ENCODE measurements at places on chromosomes 3 and 15. TPM values are rescaled to one million over a fixed set of nuclear protein-coding genes. Genes with fewer than 3 reads are reported as not detected.
A peak's percentile ranks its signal among the peaks of the same experiment; 100 is the strongest.

- DNase-seq, result no peak
Measured at GRCh38 chr3:62211675-62212429, 161.5 kb downstream of the FEZF2 start.

- DNase-seq, result no peak
Measured at GRCh38 chr3:138678086-138678485, 69.5 kb downstream of the FAIM start.

DNA sequence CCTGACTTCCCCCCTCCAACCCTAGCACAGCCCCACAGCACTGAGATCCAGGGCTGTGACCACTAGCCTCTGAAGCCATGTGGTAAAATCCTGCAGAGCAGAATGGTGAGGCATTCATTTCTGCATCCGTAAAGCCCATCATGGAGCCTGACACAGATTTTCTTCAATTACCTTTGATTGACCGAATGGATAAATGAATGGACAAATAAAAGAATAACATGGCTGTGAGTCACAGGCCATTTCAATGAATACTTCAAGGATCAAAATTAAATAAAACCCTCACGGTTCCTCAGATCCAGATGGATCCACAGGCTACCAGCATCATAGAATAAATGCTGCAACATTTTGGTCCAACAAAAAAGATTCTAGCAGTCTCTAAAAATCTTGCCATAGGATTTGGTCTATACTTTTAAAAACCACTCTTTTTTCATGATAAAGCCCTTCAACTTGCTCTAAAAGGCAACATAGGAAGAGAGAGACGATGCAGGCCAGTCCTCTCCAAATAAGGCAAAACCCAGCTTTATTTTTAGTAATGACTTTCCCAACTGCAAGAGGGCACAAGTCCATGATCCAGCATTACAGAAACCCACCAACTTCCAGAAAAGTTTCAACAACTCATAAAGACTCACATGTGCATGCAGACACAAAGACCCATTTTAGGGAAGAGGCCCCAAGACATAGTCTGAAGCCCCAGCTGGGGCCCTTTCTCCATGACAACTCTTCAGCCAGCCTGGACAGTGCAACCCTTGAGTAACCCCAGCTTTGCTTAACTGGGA lies 52.4 kb upstream of the MRPS22 start:
- no peak for DNase-seq

DNA sequence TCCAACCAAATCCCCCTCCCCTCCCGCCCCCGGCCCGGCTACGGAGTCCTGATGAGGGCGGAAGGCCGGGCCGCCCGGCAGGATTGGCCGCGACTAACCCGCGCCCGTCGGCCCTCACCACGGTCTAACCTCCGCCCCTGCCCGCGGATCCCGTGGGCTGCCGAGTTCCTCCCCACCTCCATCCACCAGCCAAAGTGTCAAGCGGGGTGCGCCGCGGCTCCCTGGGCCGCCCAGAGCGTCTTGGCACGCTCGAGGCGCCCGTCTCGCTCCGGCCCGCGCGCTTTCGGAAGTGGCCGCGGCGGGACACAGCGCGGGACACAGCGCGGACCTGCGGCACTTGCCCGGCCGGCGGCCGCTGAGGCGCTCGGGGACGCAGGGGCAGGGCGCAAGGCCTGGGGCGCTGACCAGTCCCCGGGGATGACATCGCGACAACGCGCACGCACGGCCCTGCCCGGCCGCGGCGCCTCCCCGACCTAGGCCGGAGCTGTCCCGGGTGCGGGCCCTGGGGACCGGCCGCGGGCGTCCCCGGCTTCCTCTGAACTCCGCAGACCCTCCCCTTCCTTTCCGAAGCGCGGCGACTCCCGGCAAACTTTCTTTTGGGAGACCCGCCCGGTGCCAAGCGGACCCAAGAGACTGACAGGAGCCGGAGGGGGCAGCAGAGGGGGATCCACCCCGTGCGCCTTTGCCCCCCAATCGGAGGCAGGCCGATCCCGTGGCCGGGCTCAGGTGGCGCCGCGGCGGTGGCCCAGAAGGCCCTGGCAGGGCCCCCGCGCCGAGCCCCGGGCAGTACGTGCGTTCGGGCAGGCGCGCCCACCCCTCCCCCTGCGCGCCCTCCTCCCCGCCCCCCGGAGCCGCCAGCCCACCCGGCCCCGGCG lies 112.8 kb upstream of the ICE2 start:
- DNase-seq, result peak; percentile 69

- DNase-seq, result no peak
Measured at GRCh38 chr3:160140756-160141155, 84.5 kb upstream of the C3orf80 start.

- no peak for DNase-seq
Measured at GRCh38 chr15:59360896-59361295, 11.8 kb downstream of the MYO1E start.

GRCh38 chr15:92146511-92147150 lies 247.1 kb upstream of the ST8SIA2 start:
- DNase-seq, result no peak

DNA sequence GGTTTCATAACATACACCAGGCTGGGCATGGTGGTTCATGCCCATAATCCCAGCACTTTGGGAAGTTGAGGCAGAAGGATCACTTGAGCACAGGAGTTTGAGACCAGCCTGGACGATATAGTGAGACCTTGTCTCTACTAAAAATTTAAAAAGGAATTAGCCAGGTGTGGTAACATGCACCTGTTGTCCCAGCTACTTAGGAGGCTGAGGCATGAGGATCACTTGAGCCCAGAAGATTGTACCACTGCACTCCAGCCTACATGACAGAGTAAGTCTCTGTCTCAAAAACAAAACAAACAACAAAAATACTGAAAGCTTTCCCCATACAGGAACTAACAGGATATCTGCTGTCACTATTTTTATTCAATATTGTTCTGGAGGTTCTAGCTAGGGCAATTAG lies 20.9 kb downstream of the GREM1 start:
- DNase-seq, result no peak

The TLNRD1 gene
- 3.0 TPM for polyA plus RNA-seq

- no peak for DNase-seq
Measured at GRCh38 chr15:67101911-67102598, 36.7 kb downstream of the SMAD3 start.

DNA sequence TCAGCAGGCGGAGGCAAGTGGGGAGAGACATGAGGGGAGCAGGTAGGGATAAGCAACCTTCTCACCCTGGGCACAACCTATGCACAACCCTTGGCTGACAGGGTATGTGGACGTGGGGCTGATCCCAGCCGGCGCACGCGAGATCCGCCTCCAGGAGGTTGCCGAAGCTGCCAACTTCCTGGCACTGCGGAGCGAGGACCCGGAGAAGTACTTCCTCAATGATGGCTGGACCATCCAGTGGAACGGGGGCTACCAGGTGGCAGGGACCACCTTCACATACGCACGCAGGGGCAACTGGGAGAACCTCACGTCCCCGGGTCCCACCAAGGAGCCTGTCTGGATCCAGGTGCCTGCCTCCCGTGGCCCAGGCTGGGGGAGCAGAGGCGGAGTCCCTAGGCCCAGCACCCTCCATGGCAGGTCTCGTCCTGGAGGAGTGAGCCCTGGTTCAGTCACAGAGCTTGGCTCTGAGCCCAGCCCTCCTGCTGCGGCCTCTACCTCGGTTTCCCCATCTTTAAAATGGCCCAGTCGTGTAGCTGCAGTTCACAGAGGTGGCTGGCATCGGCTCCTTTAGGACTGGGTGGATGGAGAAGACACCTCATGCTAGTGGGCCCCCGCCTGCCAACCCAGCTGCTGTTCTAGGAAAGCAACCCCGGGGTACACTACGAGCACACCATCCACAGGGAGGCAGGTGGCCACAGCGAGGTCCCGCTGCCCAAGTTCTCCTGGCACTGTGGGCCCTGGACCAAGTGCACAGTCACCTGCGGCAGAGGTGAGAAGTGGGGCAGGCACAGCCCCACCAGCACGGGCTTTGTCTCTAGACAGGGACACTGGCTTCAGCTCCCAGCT lies 96.0 kb downstream of the TBC1D2B start:
- DNase-seq, result no peak

The MYZAP gene
- 1.3 TPM for polyA plus RNA-seq

The RYK gene
- polyA plus RNA-seq, result 10.0 TPM

DNA sequence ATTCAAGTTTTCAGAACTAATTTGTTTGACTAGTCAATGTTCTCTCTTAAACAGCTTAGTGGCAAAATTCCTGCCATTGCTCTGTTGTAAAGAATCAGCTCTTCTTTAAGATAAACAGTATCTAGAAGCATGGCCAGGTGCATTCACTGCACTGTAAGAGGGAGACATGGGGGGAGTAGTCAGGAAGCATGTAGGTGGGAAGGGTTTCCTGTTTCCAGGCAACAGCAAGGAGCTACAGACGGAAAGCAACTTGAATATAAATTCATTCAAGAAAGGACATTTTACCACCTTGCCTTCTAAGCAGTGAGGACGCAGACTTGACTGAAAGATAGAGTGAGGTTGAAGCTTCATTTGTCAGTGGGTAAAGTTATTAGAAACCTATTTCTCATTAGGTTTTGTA lies 55.3 kb downstream of the BBX start:
- DNase-seq, result no peak

- DNase-seq, result no peak
Measured at GRCh38 chr3:122890077-122890719, 95.3 kb downstream of the SLC49A4 start.

The ISLR2 gene
- polyA plus RNA-seq, result 0.03 TPM

DNA sequence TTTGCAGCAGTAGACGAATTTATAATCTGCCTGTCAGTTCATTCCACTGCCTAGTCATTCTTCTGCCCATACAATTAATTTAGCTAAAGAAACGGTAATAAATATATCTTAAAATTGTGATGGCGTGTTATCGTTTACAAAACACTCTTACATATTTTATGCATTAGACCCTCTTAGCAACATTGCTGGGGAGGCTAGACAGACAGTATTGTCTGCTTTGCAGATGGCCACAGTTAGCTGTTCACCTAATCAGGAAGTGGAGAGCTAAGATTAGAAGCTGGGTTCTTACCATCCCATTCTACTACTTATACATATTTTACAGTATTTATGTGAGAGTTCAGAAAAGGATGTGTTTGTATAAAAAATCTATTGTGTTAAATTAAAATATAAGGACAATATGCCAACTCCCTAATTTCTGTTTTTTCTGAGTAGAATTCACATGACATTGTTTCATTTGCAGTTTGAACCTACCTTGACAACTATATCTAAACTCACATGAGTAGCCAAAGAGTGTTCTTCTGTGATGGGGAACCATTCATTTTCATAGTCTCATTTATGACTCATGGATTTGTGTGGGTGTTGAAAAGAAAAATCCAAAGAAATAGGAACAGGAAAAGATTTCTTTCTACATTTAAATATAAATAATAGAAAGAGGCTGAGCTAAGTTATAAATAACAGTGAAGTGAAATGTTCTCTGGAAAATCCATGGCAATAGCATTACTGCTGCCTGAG lies 41.7 kb upstream of the C3orf80 start:
- no peak for DNase-seq

The HTR3E gene
- not detected for polyA plus RNA-seq

The TMEM266 gene
- not detected for polyA plus RNA-seq

- DNase-seq, result no peak
Measured at GRCh38 chr3:148930752-148931151, 60.6 kb upstream of the GYG1 start.

The ZNF106 gene
- polyA plus RNA-seq, result 19.9 TPM

DNA sequence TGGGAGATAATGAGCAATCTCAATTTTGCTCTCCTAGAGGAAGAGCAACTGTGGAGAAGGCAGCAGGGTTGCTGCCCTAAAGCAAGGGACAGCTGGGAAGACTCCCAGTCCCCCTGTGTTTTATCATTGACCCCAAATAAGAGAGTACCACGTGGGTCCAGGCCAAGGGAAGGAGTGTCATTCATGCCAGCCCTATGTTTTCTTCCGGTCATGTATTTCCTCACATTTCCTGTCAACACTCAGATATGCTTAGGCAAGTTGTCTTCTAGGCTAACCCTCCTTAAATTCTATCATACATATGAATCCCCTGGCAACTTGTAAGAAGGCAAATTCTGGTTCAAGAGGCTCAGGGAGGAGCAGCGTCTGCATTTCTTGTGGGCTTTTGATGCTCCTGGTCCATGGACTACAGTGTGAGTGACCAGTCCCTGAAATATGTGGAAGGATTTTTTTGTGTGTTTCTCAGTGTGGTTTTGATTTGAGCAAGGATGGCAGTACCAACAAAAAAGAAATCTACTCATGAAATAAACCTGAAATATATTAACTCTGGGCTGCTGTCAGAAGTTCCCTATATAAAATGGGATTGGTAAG lies 31.9 kb upstream of the RPP14 start:
- no peak for DNase-seq

DNA sequence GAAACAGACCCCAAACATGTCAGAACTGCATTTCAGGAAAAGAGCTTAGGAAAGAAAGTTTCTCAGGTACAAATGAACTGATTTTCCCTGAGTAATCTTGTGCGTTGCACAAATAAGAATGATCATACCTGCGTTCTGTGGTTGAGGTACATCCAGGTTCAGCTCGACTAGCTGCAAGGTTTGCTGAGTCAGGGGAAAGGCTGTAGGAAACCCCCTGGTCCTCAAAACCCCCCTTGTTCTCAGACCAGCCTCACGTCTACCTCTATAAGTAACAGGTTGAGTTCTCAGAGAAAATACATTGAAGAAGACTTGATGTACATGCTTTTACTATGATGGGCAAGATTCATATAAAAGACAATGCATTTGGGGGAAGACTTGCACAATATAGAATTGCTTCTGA lies 137.7 kb upstream of the ICE2 start:
- no peak for DNase-seq

The PLS1 gene
- polyA plus RNA-seq, result 7.2 TPM

GRCh38 chr3:12955651-12956315 lies 114.4 kb upstream of the RPL32 start:
- no peak for DNase-seq

DNA sequence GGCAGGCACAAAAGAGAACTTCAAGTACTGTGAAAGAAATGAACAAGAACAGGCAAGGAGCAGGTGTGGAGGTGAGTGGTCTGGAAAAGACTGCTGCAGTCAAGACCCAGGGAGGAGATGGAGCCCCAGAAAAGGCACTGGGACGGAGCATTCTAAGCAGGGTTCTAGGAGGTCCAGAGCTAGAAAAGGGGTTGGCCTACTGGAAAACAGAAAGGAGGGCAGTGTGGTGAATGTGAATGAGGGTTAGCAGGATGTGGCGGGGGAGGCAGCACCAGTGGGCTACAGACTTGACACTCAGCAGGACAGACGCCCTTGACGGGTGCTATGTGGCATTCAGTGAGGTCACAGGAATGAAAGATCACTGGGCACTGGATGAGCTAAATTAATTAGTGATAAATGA lies 75.7 kb downstream of the SENP2 start:
- no peak for DNase-seq

The MST1R gene
- 0.56 TPM for polyA plus RNA-seq

DNA sequence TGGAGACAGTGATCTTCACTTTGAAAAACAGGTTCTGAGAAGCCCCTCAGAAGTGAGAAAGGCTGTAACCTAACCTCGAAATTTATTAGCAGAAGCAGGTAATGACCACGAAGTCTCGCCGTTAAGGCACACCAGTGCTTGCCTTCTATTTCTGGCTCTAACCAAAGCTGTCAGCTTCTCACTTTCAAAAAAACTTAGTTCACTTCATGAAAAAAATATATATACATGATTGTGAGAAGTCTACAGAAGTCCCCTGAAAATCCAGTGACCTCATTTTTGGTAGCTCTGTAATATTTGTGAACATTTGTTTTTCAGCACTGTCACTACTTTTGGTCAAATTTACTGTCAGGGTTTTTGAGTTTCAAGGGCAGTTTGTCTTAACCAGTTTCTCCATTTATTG lies 19.1 kb upstream of the AKAP13 start:
- no peak for DNase-seq

- DNase-seq, result no peak
Measured at GRCh38 chr3:72490688-72491435, 357.4 kb downstream of the SHQ1 start.
